ENCODE measurements at places on chromosomes 16 and 17.

DNA sequence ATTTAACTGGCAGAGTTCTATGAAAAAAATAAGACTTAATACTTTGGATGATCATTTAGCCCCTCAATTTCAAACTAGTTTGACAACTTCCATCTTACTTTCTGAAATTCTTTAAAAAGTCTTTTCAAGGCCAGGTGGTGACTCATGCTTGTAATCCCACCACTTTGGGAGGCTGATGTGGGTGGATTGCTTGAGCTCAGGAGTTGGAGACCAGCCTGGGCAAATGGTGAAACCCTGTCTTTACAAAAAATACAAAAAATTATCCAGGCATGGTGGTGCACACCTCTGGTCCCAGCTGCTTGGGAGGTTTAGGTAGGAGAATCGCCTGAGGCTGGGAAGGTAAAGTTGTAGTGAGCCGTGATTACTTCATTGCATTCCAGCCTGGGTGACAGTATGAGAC, 154.4 kb downstream of the TANC2 start:
- no peak for DNase-seq

GRCh38 chr16:66269617-66270332, 96.7 kb upstream of the CDH5 start:
- no peak for DNase-seq

DNA sequence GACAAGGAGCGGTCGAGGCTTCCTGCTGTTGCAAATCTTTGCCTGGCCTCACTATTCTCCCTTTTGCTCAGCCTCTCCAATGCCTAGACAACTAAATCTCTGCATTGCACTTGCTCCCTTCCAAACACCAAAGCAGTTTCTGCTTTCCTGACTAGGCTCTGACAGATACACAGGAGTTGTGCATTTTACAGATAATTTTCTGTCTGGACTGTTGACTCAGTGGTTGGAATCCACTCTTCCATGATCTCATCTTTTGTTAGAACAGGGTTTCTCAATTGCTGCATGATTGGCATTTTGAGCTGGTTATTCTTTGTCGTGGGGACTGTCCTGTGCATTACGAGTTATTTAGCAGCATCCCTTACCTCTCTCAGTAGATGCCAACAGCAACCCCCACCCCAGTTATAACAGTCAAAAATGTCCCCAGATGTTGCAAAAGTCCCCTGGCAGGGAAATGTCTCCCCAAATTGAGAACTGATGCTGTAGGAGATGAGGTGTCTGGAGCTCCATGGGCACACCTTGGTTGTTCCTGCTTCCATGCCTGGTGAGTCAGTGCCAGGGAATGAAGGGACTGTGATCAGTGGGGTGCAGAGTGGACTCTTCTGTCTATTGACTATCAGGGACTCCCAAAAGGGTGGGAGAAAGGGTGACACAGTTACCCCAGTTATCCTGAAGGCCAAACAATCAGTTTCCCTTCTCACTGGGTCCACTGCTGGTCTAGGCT, 557.4 kb upstream of the PSMD7 start:
- no peak for DNase-seq

DNA sequence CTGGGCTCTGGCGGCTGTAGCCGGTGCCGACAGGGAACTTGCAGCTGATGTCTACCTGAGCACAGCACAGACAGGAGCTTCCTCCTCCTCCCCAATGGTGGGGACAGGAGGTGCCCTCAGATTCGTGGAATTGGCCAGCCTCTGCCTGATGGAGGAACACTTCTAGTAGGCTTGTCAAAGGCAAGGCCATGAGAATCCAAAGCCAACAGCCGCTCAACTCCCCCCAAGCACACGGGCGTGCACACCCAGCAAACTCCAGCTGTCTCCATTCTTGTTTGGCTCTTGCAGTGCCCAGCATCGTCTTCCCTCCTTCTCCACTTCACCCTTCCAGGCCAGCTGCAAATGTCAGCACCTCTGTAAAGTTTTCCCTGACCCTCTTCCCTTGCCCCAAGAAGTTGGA, 35.1 kb downstream of the SCNN1G start:
- DNase-seq = no peak

DNA sequence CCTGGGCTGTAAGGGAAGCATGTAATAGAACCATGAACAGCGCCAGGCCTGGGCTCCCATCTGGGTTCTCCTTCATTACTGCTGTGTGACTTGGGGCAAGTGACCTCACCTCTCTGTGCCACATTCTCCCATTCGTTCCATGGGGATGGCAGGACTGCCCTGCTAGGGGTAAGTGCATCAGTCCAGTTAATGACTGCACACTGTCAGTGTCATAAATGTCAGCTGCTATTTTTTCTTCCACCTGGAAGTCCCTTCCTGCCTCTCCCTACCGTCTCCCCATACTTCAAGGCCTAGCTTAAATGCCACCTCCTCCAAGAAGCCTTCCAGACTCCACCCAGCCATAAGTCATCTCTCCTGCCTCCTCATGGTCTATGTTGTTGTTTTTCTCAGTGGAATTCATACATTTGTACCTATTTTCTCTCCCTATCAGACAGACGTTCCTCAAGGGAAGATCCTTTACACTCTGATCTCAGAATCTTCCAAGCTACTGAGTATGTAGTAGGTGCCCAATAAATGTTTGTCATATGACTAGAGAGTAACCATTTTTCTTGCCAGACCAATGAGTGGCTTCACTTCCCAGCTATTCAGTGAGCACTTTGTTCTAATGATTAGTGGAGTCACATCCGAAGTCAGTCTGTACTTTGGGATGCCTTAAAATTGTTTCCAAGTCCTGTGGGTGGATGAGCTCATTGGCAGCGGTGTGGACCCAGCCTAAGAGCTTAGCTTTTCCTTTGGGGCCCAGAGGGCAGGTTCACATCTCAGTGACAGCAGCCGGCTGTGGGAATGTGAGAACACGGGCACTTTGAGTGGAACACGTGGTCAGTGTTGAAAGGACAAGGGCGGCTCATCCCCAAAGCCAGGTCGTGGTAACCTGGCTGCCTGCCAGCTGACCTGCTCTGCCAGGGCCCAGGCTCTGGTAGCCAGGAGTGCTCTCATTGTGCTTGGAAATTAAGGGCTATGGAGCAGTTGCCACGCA, 147.5 kb upstream of the GSE1 start:
- DNase-seq = no peak

DNA sequence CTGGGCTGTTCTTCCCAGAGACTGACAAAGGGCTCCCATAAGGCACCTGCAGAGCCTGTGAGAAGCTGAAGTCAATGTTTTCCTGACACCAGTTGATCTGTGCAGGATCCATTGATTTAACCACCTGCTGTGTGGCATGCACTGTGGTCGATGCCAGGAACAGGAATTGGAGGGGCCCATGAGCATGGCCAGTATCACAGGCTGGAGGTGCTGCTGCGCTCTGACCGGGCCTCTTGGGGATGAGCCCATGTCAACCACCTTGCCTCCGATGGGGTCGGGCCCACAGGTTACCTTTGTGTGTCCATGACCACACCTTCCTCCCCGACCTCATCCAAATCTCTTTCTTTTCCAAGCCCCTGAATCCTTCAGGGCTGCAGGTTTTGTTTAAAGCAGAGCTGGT, 18.2 kb upstream of the STH start:
- no peak for DNase-seq

DNA sequence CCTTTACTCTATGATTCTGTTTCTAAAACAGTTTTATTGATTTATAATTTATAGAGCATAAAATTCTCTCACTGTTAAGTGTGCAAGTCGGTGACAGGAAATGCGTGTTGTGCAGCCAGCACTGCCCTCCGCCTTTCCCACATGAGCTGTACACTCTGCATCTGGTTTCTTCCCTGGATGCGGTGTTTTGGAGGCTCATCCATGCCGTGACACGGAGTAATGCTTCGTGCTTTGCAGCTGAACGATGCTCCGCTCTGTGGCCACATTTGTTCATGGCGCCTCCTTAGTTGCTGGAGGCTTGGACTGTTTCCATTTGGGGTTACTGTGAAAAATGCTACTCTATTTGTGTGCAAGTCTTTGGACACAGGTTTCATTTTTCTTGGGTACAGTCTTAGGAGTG, 7.2 kb upstream of the IGFALS start:
- DNase-seq = no peak

DNA sequence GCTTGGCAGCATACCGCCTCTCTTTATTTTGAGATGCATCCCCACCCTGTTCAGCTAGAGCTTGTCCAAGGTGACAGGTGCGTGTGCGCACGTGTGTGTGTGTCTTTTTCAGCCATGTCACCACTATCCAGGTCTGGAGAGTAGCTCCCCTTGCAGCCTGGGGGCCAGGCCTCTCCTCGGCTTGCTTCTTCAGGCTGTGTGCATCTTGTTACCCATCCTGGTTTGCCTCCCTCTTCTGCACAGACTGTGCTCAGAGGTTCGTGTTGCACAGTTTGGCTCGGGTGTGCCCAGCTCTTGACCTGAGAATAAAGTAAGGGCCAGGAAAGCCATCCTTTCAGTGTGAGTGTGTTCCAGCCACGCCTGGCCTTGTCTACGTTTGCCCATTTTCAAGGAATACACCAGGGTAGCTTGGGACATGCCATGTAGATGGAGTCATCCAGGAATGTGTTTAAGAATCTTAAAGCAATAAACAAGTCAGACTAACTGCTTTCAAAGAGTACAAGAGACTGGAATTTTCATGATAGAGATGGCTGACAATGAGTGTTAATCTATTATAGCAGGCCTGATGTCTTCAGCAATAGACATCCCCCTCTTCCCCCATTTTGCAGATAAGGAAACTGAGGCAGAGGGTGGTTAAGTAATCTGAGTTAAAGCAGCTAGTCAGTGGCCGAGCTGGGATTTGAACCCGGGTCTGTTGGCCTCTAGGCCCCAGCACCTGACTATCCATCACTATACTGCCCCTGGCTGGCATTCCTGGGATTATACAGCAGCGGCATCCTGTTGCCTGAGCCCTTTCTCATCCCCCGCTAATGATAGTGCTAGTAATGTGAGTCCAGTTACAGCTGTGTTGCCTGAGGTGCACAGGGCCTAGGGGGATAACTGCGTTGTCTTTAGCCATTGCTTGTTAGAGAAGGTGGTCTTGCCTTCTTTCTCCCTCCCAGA, 77.9 kb downstream of the KSR1 start:
- no peak for DNase-seq

DNA sequence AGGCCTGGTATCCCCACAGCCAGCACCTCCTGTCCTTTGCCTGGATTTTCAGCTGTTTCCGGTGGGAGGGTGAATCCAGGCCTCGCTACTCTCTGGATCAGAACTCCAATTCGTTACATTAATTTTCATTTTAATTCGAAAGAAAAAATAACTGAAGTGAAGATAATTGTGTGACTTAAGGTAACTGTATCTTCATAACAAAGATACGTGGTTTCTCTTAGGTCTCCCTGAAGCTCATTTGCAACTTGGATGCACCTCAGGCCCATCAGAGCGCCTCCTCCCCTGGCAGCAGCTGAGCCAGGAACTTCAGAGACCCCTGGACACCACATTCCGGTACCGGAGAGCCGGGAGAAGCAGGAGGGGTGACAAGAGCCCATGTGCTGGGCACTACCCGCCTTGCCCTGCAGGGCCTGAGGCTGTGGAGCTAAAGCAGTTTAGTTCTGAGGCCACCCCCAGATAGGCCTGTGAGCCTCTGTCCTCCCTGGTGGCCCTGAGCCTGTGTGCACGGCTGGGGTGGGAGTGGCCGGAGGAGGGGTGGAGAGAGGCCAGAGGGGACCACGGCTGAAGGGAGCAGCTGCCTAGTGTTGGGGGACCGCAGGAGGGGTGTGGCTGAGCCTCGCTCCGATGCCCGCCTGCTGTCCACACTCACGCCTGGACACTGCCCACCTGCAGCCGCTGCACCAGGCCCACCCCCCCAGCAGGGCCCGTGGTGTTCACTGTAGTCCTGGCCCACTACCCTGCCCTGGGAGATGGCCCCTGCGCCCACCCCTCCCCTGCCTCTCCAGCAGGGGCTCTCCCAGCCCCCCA, 11.4 kb upstream of the DUS1L start:
- no peak for DNase-seq

DNA sequence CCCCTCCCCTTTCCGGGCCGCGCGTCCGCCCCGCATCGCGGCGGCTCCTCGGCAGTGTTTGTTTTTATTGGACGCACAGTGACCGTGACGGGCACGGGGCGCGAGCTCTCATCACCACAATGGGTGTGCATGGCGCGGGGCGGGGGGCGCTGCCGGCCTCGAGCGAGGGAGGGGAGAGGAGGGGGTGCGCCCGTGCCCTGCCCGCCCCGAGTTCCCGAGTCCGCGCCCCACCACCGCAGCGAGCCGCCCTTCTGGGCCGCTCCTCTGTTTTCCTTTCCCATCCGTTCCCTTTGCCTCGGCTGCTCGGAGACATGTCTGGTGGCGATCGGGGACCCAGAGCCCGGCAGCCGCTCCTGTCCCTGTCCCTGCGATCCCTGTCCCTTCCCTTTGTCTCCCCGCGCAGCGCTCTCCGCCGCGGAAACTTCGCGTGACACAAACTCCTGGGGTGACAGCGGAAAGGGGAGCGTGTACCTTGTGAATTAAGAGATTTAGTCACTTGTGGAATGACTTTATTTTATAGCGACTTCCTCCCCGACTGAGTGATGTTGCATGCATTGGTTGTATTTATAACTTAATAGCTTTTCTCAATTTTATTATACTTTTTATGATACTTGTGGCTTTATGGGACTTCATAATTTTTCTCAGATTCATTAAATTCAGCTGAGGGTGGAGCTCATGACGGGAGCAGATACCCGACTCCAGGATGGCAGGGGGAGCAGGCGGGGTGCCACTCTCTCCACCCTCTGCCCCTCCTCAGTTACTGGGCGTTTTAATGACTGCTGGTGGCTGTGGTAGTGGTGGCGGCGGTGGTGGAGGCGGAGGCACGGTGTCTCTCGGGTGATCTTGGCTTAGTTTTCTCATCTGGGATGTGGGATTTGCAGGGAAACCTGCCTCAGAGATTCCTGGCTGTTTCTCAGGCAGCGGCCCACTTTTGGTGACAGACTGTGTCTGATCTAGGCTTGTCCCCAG, 40.8 kb downstream of the MRM1 start:
- no peak for DNase-seq

DNA sequence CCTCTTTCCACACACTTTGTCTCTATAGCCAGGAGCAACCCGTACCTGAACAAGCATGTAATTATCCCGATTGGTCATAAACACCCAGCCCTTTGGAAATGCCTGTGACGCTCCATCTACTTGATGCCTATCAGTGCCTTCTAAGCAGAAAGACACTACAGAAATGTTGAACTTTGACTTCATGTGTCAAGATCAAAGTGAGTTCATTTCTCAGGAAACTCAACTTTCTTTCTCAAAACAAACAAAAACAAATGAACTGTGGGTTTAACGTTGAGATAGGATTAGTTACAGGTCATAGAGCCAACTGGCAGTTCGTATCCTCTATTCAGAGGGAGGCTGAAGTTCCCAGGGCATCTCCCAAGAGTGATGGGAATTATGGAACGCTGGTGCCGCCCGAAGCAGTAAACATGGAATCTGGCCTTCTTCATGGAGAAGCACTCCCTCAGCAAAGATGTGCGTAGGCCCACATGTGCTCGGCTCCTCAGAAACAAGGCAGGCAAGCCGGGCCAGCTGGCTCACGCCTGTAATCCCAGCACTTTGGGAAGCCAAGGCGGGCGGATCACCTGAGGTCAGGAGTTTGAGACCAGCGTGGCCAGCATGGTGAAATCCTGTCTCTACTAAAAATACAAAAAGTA, 9.5 kb downstream of the SLC6A4 start:
- no peak for DNase-seq

GRCh38 chr16:57411362-57411976, 6.9 kb downstream of the CCL17 start:
- no peak for DNase-seq

Measured in activated T-cell treated with anti-CD3 and anti-CD28 coated beads, Interleukin-2, amount 50 U/mL, for 4 hours (primary cell).